ENCODE measurements at places on chromosomes 4 and X.

DNA sequence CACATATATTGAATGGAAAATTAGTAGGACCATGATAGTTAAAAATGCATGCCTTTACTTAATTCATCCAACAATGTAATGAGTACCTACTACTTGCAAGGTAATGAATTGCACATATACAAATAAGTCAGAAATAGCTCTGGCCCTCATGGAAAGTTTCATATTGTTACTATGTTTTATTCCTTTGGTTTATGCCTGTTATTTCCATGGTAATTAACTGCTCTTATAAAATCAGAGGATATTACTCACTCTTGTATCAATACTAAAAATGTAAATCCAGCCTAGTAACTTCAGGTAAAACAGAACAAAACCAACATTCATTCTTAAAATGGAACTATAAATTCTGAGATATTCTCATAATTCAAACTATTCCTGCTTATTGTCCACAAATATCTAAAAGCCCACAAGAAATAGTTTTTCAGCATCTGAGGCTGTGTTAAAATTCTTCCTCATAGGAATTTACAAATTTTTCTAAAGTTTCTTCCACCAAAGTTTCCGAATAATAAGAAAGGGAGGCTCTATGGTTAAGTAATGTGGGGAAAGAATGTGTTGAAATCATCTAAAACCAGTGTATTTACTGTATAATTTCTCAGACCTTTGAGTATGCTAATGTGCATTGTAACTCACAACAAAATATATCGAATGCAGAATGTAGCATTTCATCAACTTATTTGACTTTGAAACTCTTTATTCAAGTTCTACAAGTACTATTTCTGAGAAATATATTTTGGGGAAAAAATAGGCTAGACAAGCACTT is 444.2 kb downstream of the PDGFC start:
- no peak for ATAC-seq

DNA sequence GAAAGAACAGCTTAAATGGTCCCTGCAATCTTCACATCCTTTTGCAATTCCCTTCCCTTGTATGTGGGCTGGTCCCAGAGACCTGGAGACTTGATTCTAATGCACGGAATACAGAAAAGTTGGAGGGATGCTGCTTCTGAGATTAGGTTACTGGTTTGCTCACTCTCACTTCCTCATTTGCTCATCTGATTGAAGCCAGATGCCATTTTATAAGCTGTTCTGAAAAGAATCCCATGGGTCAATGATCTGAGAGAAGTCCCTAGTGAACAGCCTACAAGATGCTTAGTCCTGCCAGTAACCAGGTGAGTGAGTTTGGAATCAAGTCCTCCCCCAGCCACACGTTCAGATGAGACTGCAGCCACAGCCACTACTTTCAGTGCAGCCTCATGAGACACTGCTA is 35.9 kb downstream of the MAGEA1 start:
- ATAC-seq: no peak

GRCh38 chr4:168942985-168943384 is 67.1 kb downstream of the CBR4 start:
- ATAC-seq: no peak

- ATAC-seq: no peak
Measured at GRCh38 chr4:143351774-143352451, 15.2 kb downstream of the GAB1 start.

GRCh38 chrX:19616959-19617358 is 101.7 kb upstream of the MAP3K15 start:
- no peak for ATAC-seq

DNA sequence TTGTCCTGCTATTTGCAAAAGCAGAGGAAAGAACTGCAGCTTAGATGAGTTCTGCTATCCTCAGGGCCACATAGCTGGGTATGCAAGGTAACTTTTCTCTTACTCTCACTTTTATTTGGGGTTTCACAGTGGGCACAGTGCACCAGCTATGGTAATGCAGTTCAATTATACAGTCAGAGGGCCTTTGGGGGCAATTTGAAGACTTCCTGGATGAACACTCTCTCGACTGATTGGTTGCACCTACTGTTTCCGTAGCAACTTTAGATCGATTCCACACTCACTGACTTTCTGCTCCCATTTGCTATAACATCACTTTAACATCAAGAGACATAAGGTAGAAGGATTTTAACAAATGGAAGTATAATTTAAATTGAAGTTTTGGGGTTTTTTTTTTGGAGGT is 128.6 kb downstream of the SLC39A8 start:
- no peak for ATAC-seq

DNA sequence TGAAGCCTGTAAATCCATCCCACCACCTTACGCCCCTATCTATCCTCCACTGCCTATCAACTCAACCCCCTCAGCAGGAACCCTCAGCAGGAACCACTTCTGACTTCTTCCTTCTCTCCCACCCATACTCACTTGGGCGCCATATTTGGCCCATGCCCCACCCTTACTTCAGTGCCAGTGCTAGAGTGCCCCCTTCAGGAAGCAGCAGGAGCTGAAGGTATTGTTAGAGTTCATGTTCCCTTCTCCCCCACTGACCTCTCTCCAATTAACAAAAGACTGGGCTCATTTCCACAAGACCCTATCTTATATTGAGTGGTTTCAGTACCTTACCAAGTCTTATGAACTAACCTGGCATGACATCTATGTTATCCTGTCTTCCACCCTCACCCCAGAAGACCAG is 363.1 kb upstream of the SLIT2 start:
- ATAC-seq: no peak

DNA sequence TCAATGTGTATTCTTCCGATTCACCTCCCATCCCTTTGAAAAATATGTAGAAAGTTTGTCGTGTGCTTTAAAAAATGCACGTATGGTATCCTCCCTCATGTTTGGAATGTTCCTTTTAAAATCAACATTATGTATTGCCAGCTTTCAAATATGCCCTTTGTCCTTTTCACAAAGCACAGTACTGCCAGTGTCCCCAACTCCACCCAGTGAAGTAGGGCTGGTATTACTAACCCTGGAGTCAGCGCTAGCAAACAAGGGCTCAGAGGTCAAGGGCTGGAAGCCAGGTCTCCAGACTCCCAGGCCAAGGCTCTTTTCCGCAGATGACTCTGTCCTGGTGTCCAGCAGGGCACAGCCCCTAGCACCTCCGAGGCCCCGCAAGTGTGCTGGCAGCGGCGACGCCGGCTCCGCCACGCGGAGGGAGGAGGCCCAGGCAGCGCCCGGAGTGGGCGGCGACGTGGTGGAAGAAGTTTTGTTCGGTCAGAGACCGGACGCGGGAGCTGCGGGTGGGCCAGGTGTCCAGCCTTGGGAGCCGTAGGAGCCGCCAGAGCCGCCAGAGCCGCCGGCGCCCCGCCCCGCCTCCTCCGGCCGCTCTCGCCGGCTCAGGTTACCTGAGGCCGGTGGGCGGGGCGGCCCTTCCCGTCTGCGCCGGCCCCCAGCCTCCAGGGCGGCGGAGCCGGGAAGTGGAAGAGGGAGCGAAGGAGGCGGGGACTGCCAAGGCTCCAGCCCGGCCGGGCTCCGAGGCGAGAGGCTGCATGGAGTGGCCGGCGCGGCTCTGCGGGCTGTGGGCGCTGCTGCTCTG is at the start of gene IL13RA1:
Gene IL13RA1 (plus strand): TSS at position 720 of the 799 bp plus-strand sequence. CDS start 33 bp downstream, at position 753.
- ATAC-seq: peak; percentile 94

DNA sequence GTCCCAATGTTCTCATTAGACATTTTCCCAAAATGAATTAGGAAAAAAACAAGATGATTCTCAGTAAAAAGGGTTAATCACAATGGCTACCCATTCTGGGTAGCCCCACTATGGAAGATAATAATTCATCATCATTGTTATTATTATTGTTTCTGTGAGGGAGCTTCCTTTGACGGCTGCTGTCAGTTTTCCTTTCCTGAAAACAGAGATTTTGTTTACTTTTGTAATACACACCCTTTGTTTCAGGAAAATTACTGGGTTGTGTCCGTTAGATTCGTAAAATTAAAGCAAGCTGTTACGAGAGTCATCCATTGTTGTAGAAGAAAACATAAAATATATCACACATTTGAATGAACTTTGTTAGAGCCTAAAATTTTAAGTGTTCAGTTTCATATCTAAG is 192.9 kb upstream of the ANKRD50 start:
- ATAC-seq: no peak

DNA sequence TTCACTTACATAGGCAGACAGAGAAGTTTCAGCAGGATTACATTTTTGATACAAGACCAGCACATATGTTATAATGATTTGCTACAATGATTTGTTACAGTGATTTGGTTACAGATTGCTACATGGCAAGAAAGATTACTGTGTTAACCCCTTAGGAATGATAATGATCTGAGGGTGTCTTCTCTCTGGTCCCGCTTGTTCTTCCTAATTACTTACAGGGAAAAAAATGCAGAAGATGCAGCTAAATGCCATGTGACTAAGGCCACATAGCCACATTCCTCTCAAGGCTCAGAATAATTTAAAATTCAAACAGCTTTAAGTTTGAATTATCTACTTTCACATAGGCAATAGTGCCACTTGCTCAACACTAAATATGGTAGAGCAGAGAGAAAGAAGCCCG is 9.7 kb upstream of the LAP3 start:
- no peak for ATAC-seq

GRCh38 chr4:83922402-83922801 is 386.5 kb downstream of the GPAT3 start:
- ATAC-seq: no peak

DNA sequence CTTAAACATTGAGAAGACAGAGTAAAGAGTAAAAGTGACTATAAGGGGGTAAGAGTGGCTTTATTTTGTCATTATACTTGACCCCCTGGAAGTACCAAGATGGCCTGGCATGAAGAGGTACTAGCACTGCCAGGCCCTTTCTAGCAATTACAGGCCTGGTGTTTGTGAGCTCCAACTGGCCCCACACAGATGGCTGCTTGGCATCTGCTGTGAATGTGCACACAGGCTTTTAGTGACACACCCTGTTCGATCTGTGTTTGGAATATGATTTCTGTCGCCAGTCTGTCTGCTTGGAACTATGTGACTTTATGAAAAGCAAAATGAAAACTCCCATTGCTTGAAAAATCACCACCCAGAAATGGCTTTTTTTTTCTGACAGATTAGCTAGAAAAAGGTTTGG is 123.3 kb downstream of the CLCN4 start:
- ATAC-seq: no peak

GRCh38 chrX:37686996-37687395 is 1.4 kb downstream of the XK start:
- no peak for ATAC-seq

GRCh38 chr4:125116431-125116830 is 198.3 kb upstream of the FAT4 start:
- no peak for ATAC-seq

- ATAC-seq: no peak
Measured at GRCh38 chrX:68841251-68842049, 12.6 kb downstream of the EFNB1 start.

- ATAC-seq: peak; percentile 32
Measured at GRCh38 chr4:8871417-8872401, at the start of gene HMX1. Gene HMX1, minus strand, starts transcription at chr4:8871839. Its CDS starts 225 bp downstream, at chr4:8871614.

- ATAC-seq: no peak
Measured at GRCh38 chr4:115158296-115158695, 44.9 kb upstream of the NDST4 start.

- ATAC-seq: no peak
Measured at GRCh38 chrX:103399744-103400143, 23.4 kb downstream of the BEX3 start.

DNA sequence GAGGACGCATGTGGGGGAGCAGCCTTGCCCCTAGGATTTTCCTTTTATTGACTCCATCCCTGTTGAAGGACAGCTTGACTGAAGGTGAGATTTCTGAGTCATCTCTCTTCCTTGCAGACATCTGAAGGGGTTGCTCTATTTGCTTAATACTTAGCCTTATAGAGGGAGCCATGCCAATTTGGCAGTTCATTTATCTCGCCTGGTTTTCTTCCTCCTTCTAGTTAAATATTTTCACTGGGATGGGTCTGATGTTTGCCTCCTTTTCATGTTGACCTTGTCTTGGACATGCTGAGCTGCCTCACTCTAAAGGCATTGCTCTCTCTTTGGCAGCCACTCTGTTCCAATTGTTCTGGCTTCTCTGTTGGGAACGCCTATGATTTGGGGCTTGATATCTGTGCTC is 151.0 kb upstream of the PSAPL1 start:
- ATAC-seq: no peak

GRCh38 chrX:545452-545885 is 85.1 kb upstream of the SHOX start:
- ATAC-seq: no peak
